NB4 (cell line): ENCODE measurements at places on chromosomes 4 and X.

DNA sequence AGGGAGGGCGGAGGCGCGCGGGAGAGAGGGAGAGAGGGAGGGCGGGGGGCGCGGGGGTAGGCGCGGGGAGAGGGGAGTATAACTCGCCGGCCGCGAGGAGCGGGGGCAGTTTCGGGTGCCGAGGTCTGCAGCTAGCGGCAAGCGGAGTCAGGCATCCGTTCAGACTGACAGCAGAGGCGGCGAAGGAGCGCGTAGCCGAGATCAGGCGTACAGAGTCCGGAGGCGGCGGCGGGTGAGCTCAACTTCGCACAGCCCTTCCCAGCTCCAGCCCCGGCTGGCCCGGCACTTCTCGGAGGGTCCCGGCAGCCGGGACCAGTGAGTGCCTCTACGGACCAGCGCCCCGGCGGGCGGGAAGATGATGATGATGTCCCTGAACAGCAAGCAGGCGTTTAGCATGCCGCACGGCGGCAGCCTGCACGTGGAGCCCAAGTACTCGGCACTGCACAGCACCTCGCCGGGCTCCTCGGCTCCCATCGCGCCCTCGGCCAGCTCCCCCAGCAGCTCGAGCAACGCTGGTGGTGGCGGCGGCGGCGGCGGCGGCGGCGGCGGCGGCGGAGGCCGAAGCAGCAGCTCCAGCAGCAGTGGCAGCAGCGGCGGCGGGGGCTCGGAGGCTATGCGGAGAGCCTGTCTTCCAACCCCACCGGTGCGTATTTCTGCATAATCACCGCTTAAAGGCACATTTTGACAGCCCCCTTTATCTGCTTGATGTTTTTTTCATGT, at the start of gene POU4F2:
Gene POU4F2 (plus strand): TSS at position 108 of the 720 bp plus-strand sequence. CDS start 248 bp downstream, at position 356.
- DNase-seq, result no peak

DNA sequence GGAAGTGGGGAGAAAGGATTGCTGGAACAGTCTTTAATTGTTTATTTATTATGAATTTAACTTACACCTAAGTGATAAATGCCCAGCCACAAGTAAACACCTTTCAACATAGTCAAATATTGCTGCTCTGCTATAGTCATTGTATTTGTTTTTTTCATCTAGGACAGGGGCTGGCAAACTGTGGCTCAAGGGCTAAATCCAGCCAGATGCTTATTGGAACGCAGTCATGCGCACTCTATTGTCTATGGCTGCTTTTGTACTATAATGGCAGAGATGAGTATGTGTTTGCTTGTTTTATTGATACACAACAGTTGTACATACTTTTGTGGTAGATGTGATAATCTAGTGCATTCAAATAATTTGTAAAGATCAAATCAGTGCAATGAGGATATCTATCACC, 95.3 kb downstream of the ZAR1 start:
- DNase-seq, result no peak

GRCh38 chrX:17719711-17720110, 17.6 kb upstream of the SCML1 start:
- no peak for DNase-seq

- no peak for DNase-seq
Measured at GRCh38 chr4:20723019-20723418, 22.8 kb downstream of the PACRGL start.

- no peak for DNase-seq
Measured at GRCh38 chr4:96097040-96097607, 257.2 kb downstream of the PDHA2 start.

DNA sequence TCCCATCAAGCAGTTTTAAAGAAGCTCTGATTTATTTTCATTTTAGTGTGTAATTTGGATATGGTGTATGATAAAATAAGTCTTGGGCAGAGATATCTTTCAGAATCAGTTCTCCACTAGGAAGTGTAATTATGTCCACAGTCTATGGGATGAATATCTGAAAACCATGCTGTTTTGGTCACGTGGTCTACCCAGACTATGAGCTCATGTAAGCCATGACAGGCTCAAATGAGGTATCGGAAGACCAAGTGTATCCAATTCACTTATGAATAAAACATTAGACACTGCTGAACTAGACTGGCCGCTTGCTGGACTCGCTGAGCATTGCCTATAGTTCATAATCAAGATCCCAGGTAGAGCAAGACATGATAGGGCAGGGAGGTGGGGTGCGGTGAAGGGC, 50.5 kb downstream of the SOD3 start:
- DNase-seq, result no peak

GRCh38 chr4:87882321-87882720, 49.6 kb downstream of the MEPE start:
- no peak for DNase-seq

DNA sequence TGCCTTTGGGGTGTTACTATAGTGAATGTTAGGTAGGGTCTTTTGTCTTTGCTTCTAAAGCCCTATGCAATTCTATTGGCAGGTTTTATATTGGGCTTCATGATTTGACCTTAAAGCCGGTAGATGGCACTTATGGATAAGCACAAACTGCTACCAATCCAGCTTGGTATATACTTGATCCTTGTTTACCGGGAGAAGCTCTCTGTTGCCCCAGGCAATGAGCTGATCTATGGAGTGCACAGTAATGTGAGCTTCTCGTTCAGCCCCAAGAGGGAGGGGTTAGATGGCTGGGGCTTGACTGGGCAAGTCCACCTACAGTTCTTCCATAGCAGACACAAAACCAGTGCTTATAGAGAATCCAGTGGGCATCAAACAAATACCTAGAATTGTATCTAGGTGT, 287.2 kb upstream of the CT83 start:
- DNase-seq, result no peak

DNA sequence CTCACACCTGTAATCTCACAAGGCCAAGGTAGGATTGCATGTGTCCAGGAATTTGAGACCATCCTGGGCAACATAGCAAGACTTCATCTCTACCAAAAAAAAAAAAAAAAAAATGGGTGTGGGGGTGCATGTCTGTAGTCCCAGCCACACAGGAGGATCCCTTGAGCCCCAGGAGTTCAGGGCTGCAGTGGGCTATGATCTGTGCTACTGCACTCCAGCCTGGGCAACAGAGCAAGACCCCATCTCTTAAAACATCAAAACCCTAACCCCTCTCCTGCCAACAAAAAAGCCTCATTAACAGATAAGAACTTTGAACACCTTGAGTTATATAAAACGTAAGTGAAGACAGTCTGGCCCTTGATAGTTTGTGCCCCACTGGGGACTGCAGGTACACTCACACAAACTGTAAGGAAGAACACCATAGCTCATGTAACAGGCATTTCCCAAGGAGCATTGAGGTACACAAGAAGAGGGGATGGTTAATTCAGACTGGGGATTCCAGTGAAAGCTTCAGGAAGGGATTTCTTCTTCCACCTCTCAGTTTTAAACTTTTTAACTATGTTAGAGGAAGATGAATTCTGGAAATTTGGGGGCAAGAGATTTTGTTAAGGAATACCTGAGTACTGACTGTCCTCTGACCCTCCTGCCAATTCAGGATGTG, 34.7 kb downstream of the RBPJ start:
- DNase-seq, result no peak

- DNase-seq, result no peak
Measured at GRCh38 chr4:172895699-172896098, 272.9 kb upstream of the GALNT7 start.

DNA sequence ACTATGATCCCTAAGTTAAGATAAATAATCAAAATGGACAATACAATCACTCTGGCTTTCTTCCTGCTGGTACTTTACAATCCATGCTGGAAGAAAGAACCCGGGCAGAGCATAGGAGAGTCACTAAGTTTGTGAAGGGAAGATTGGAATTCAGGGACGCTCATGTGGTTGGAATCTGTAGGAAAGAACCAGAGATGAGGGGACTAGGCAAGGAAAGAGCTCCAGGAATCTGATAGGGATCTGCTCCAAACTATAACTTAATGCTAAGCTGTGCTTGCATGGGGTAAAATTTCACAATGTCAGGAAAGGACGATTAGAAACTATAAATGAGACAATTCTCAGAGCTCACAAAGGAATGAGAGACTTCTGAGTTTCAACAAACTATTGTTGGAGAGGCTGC, 167.5 kb downstream of the ADGRA3 start:
- DNase-seq, result no peak

GRCh38 chr4:80094191-80094590, 21.2 kb upstream of the ANTXR2 start:
- DNase-seq, result no peak

GRCh38 chr4:16195209-16195608, 31.1 kb downstream of the TAPT1 start:
- DNase-seq, result no peak

DNA sequence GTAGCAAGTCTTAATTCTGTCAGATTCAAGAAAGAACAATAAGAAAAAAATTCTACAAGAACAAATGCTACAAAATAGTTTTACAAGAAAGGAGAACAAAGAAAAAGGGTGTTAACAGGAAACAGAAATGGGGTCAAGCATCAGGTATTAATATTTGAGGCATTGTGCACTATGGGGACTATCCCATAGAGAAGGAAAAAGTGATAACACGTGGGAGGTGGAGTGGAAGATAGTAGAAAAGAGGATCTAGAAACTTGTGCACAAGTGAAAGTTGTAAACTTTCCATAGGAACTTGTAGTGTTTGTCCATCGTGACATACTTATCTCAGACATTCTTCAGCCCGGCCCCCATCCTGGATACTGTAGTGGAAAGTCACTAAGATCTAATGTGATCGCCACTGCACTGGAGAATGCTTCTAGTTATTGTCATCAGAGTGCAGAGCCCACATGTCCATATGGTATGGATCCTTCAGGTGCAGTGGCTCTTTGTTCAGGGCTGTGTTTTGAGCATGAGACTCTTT, 15.4 kb upstream of the NFXL1 start:
- no peak for DNase-seq

GRCh38 chr4:10619855-10620254, 64.7 kb downstream of the CLNK start:
- no peak for DNase-seq

GRCh38 chr4:41838590-41838989, 90.1 kb upstream of the PHOX2B start:
- no peak for DNase-seq

- DNase-seq, result peak; percentile 72
Measured at GRCh38 chrX:123878252-123878721, 18.4 kb downstream of the XIAP start.

GRCh38 chrX:29948653-29949052, 266.7 kb upstream of the MAGEB2 start:
- no peak for DNase-seq

DNA sequence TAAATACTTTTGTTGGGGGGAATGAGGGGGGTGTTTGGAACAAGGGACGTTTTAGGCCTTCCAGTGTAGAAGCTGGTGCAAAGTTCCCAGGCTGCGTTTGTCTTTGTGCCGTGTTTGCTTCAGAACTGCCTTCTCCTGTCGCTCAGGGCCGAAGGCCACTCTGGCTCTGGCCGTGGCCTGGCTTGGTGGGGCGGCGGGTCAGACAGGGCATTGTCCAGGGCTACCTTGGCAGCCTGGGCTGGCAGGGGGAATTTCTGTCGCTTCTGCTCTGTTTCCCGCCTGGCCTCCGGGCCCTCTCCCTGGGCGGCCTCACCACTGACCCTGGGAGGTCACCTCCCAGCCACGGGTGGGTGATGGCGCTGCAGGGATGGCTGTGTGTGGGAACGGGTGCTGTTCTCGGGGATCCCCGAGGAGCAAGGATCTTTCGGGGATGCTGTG, 140.0 kb downstream of the COL4A6 start:
- no peak for DNase-seq

GRCh38 chrX:1103360-1103759, 109.1 kb downstream of the CRLF2 start:
- DNase-seq, result no peak

DNA sequence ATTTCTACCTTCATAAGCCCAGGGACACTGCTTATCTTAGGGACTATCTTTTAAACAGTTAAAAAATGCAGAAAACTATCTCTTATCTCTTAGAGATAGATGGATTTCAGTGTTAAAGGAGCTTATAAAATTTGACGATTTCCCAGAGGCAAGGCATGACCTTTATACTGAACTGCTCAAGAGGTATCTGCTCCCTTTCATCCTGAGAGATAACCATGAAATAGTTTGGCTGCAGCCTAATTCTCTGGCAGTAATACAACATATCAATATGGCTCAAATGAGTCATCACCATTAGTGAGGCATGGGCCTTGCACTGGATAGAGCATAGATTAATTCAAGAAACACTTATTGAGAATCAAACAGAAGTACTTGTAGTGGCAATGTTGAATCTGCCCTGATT, 348.2 kb upstream of the GRIA3 start:
- no peak for DNase-seq

DNA sequence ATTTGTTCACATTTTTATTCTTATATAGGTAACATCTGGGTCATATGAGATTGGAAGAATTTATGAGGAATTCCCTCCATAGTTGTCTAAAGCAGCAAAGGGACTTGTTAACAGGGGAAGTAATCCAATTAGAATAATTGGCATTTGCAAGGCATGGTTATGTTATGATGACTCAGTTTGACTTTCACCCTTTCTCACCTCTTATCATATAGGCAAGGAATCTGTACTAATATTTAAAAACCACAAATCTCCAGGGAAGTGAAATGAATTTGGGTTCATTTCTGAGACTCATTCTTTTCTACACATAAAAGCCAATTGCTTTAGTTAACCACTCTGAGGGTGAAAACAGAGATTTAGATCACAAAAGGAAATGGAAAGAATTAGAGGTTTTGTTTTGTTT, 281.5 kb upstream of the DKK2 start:
- DNase-seq, result no peak

- peak; percentile 41 for DNase-seq
Measured at GRCh38 chrX:10156199-10157031, at the start of gene CLCN4. Gene CLCN4, plus strand, starts transcription at chrX:10156975. Its CDS starts 28,058 bp downstream, at chrX:10185033.

DNA sequence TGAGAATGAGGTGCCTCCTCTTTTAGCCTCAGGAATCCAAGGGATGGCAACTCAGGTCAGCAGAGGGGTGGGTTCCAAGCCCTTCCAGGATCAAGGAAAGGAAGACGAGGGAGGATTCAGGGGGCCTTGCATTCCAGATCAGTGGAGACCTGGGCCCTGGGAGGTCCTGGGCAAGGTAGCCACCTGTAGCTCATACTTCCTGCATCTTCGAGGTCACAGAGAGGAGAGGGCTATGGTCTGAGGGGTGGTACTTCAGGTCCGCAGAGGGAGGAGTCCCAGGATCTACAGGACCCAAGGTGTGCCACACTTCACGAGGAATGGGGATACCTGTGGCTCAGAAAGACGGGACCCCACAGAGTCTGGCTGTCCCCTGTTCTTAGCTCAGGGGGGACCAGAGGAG, 9.2 kb downstream of the MAGEA4 start:
- DNase-seq, result no peak

DNA sequence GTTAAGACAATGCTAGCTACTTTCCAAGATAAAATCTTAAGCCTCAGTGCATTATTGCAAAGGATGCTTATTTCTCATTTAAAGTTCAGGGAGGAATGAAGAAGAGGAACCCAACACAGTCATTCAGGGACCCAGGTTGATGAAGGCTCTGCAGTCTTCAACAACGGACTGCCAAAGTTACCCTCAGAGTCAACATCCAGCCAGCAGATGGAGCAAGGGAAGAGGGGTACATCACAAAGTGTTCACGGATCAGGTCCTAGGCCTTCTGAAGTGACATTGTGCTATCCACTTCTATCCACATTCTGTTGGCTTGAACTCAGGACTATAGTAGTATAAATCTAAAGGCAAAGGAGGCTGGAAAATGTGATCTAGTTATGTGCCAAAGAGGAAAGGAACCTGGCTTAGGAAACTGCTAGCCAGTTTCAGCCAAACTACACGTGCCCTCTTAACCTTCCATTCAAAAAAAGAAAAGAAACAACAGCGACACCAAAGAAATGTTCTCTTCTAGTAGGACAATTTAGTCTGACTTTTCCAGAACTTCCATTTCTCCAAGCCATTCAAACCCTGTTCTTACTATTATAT, 28.8 kb downstream of the NKX6-1 start:
- peak; percentile 31 for DNase-seq
